ENCODE measurements at places on chromosomes 3 and 15. TPM values are rescaled to one million over a fixed set of nuclear protein-coding genes. Genes with fewer than 3 reads are reported as not detected.

- H3K4me3 ChIP-seq = no peak overlapping the region
- no peak overlapping the region for H3K27ac ChIP-seq
- H3K27me3 ChIP-seq = no peaks in the 10 kb centered on the region
Observed at GRCh38 chr3:57043518-57043917, 16.9 kb upstream of the SPATA12 start.

The TRIM42 gene
- not detected for total RNA-seq

DNA sequence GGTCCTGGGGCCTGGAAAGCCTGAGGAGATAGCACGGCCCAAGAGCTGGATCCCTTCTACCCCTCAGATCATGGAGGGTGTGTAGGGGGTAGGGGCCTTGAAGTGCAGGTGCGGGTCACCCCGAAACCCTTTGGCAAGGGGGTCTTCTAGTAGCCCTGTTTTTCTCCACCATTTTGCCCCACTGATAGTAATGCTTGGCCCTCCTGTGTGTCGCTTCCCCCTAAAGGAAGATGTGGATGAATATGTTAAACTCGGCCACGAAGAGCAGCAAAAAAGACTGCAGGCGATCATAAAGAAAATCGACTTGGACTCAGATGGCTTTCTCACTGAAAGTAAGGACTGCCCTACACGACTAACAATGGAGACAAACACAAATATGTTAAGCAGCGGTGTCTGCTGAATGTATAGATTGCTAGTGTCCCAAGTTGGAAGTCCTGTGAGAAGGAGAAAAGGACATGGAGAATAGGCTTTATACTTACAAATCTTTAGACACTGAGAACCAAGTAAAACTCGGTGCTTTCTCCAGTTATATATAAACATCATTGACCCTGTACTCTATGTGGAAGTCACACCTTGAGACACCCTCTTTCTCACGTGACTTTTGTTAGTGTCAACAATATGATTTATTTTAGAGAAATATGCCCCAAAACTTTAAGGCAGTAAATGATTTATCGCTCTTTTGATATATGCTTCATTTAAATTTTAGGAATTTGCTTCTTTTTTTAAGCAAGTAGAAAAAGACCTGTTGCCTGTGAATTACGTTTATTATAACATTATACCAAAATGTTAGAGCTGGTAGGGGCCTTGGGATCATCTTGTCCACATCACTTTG is 802 bp downstream of the RCN2 start:
- DNase-seq = peak; percentile 13
- peaks cover 33% of the 10 kb centered on the region for H3K36me3 ChIP-seq
- H3K4me3 ChIP-seq = peak overlapping the region; percentile 78

The IQCF5 gene
- not detected for total RNA-seq

The GOLGA8G gene
- total RNA-seq = 0.09 TPM

GRCh38 chr3:185251272-185251671 is 2.6 kb downstream of the EHHADH start:
- H3K4me3 ChIP-seq = no peak overlapping the region
- H3K27me3 ChIP-seq = no peaks in the 10 kb centered on the region
- no peak for DNase-seq
- no peaks in the 10 kb centered on the region for H3K4me1 ChIP-seq

DNA sequence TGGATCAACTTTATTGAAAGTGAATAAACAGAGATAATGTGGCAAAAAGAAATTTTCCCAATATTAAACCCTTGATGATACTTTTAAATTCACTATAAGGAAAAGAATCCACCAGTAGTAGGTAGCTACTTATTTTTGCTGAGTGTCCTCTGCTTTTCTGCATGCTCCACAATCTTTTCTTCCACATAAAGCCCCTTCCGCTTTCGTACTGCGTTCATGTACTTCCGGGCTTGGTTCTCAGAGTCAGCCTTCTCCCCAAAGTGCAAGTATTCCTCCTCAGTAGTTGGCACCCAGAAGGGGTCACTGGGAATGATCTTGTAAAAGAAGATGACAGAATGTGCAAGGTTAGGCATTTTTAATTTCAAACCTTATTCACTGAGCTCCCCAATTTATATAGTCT is 84.4 kb upstream of the MEX3B start:
- DNase-seq = no peak
- no peaks in the 10 kb centered on the region for H3K27me3 ChIP-seq
- H3K4me1 ChIP-seq = peaks cover 19% of the 10 kb centered on the region
- H3K27ac ChIP-seq = no peak overlapping the region
- H3K4me3 ChIP-seq = no peak overlapping the region

The CIDEC gene
- not detected for total RNA-seq

DNA sequence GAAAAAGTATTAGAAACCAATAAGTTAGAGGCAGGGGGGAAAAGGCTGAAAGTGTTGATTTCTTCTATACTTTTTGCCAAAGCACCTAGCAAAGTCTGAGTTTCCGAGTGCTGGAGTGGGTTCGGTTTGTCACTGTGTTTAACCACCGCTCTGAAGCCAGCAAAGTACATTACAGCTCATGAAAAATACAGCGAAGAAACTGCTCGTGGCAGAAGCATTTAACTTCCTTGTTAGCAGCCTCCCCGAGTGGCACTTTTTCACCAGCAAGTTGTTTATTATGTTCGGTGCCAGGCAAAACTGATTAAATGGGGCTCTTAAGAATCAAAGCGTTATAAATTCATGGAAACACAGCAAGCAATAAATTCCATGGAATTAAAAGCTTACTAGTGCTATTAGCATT is 313.6 kb downstream of the FOXP1 start:
- no peaks in the 10 kb centered on the region for H3K27me3 ChIP-seq
- peaks cover 8% of the 10 kb centered on the region for H3K36me3 ChIP-seq
- no peaks in the 10 kb centered on the region for H3K4me1 ChIP-seq
- no peak for DNase-seq

The GOLGA8T gene
- 0.61 TPM for total RNA-seq

The SORD gene
- 27.7 TPM for total RNA-seq

The LDHAL6B gene
- total RNA-seq = not detected

The CEMIP gene
- 0.14 TPM for total RNA-seq
